ENCODE measurements at places on chromosomes 7 and 10.

DNA sequence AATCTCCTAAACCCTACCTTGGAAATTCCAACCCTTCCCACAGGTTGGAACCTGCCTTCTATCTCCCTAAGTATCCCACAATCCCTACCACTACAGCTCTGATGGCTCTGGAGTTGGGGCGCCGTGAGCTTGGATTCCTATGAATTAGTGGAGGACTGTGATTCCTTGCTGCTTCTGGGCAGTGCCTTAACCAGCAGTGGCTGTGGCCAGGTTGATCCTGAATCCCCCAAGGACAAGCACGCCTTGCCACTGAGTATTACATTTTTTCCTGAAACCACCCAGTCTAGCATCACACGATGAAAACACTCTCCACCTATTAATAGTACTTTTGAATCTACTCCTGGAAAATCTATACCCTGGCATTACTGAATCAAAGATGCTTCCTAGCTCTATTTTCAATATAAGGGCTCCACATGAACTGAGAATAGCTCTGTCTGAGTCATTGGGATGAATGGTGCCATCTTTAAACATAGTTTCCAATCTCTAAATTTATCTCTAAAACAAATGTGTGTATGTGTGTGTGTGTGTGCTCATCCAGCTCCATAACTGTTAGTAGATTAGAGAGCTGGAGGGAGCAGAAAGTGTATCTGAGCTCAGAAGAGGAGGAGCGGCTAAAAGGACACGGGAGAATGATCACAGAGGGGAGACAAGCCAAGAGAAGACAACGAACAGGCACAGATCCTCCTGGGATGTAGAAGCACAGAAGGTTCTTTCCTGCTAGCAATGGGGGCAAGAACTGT lies 11.9 kb upstream of the INPP5F start:
- no peak for DNase-seq

- DNase-seq: no peak
Observed at GRCh38 chr10:5038733-5039132, 35.1 kb upstream of the AKR1C2 start.

DNA sequence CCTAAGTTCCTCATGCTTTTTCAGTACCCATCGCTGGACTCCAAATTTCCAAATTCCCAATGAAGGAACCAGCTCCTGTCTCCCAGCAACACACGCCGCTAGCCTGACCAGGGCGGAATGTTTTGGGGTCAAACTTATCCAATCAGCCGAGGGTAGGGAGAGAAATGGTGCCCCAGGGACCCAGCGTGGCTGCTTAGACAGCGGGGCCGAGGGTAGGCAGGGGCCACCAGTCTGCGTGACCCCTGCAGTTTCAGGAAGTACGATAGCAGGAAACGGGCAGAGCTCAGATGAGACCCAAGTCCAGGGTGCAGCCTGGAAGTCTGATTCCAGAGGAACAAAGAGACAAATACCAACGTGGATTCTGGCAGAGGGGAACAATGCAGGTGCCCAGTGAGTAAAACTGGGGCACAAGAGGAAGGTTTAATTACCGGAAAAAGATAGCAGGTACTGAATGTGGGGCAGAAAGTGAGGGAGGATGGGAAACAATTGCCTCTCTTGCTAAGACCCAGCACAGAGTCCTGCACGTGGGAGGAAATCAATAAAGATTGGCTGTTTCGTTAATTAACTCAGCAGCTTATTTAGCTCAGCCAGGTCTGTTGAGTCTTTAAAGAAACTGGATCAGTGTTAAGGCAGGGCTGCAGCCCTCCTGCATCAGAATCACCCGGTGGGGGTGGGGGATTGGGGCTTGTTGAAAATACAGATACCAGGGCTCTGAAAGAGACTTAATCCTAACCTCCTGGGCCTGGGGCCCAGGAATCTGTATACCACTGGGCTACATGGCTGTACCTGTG lies 50.4 kb upstream of the NFE2L3 start:
- no peak for DNase-seq

DNA sequence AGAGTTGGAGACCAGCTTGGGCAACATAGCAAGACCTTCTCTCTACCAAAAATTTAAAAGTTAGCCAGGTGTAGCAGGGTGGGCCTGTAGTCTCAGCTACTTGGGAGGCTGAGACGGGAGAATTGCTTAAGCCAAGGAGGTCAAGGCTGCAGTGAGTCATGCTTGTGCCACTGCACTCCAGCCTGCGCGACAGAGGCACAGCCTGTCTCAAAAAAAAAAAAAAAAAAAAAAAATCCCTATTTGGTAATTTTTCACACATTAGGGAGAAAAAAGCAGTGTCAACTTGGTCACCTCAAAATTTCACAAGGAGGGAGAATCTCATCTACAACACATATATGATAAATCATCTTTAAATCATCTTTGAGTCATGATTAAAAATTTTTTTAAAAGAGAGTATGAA lies 6.4 kb upstream of the ZNF398 start:
- DNase-seq: no peak

DNA sequence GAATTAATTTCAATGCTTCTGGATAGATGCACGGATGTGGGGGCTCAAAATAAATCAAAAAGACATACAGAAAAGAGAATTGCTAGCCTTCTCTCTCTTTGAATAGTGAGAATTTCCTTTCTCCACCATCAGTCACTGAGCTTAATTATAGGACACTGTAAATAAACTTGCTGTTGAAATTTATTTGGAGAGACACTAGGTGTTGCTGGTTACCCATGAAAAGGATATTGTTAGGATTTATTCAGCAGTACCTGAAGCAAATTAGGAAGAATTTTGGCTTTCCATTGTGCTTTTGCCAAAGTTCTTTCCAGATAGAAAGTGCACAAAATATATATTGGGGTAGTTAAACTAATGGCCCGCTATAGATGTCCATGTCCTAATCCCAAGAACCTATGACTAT lies 27.6 kb downstream of the GCC1 start:
- DNase-seq: no peak

GRCh38 chr7:43559171-43559945 lies 23.6 kb upstream of the STK17A start:
- DNase-seq: no peak

DNA sequence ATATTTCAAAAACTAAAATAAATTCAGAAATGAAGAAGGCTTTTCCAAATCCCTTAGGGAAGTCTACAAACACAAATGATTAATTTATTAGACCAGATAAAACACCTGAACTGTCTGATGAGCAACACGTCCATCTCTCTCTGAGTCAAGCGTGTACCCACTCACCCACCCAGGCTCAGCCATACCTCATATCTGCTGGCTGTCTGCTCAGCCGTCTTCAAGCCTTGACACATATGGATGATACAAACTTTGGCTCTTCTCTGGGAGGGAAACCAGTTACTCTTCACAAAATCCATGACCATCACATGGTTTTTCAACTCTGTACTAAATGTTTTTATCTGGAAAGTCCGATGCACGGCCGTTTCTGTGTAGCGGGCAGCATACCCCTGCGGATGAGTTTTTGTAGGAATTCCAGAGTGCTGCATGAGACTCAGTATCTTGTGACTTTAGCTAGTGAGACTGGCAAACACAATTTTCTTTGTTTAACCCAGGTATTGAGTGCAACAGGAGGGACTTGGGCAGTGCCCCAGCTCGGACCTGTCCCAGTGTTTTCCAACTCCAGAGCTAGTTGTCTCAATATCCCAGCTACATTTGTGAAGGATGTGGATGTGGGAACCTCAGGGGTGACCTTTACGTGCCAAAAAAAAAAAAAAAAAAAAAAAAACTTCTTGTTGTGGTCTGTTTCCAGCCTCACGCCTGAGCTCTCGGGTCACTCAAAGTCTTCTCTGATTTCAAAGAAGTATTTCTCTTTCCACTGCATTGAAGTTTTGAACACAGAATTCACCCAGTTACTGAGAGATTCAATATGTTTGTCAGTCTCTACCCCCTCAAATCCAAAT lies at the start of gene C10orf90:
Gene C10orf90 (minus strand): TSS at position 638 of the 839 bp plus-strand sequence. CDS start 213 bp downstream, at position 425.
- no peak for DNase-seq

DNA sequence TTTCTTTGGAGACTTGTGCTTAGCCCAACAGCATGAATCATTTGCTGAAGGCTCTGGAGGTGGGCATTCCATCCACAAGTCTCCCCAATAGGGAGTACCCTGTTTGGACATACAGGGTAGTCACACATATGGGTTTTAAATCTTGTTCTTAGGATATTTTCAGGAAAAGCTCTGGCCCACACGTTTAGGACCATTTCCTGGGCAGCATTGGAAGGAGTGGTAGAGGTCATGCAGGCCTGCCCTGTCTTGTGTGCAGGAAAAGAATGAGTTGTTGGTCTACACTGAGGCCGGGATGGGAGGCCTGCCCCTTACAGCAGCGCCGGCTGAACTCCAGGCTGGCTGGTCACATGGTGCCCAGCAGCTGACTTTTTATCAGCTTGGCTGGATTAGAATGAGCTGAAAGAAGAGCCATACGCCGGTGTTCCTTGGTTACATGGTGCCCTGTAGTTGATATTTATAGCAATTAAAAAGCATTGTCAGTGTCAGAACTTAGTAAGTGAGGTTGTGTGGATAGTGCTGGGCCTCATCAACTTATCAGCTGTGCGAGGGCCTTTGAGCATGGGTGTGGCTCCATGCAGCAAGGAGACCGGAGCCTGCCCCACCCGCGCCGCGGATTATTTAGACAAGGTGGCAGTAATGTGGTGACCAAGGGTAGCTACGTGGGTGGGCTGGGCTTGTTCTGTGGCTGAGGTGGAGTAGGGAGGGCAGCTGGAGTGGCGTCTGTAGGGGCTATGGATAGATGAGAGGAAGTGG lies 28.6 kb downstream of the OGDH start:
- no peak for DNase-seq

GRCh38 chr7:128912281-128912680 lies 1.8 kb upstream of the KCP start:
- no peak for DNase-seq

GRCh38 chr7:17062151-17063044 lies 180.6 kb upstream of the AGR3 start:
- DNase-seq: no peak

DNA sequence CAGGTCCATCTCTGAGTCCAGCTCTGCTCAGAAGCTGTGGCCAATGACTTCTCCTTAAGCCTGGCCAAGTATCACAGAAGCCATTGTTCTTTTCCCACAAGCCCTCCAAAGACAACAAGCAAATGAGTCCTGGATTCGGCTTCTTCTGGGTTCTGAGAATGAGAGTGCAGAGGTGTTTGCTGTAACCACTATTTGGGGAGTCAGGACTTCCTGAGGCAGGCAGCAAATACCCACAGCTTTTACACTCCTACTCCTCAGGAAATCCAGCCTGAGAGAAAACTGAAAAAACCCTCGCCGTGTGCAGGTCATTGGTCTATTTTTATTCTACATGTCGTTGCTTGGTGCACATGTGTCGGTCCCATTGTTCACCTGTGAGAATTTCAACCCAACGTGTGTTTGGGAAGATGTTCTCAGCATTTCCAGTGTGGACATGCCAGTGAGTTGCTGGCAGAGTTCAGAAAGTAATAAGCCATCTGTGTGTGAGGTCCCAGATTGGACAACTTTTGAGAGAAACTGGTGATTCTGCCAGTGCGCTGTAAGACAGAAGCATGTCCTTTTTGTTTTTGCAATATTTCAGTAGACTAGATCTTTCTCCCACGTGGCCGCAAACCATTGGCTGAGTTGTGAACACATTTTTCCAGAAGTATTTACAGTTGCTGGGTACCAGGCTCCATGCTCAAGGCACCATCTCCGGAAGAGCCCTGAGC lies 121.6 kb upstream of the LYZL2 start:
- no peak for DNase-seq

DNA sequence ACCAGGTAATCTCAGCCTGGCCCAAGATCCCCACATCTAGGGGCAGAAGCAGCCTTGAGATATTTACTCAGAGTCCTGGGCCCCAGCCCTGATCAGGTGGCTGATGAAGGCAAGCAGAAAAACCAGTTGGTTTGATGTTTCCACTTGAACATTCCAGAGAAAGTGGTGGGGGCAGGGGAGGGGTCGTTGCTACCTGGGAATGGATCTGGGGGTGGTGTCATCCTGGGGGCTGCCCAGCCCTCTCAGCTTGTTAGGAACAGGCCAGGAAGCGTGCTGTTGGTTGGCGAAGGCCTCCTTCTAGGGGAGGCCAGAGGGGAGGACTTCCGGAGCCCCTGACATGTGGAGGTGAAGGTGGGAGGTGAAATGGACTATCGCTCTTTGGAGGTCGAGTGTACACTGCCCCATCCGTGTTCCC lies 3.7 kb upstream of the ABHD11 start:
- DNase-seq: no peak

DNA sequence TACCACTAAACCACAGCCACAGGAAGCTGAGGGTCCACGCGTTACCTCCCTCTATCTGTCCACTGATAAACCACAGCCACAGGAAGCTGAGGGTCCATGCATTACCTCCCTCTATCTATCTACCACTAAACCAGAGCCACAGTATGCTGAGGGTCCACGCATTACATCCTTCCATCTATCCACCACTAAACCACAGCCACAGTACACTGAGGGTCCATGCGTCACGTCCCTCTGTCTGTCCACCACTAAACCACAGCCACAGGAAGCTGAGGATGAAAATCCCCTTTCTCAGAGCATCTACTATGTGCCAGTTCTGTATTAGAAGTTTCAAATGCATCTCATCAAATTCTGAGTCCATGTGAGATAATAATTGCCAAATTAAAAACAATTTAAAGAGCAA lies 589.3 kb downstream of the DNAJB6 start:
- DNase-seq: no peak

DNA sequence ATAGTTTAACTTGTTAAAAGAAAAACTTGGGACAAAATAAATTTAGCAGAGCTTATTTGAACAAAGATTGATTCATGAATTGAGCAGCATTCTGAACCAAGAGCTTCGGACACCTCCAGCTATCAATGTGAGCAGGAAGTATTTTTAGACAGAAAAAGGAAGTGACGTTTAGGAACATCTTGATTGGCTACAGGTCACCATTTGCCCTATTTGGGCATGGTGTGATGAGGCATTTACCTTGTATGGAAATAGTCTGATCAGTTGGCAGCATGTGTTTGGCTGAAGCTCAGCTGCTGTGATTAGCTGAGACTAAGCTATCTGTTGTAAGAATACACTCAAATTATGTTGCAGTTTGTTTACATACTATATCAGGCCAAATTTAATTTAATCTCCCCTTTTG lies 185.1 kb downstream of the ATRNL1 start:
- no peak for DNase-seq

DNA sequence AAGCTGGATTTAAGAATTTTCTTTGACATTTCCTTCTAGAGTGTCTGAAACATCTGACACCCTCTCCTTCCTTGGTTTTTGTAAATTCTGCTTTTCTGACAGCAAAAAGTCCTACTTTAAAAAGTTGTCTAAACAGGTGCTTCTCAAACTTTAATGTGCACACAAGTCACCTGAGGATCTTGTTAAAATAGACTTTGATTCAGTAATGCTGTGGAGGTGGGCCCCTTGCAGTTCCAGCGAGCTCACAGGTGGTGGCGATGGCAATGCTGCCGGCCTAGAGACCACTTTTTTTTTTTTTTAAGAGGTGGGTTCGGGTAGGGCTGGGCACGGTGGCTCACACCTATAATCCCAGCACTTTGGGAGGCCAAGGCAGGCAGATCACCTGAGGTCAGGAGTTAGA lies 77.1 kb downstream of the ABCC2 start:
- DNase-seq: no peak

DNA sequence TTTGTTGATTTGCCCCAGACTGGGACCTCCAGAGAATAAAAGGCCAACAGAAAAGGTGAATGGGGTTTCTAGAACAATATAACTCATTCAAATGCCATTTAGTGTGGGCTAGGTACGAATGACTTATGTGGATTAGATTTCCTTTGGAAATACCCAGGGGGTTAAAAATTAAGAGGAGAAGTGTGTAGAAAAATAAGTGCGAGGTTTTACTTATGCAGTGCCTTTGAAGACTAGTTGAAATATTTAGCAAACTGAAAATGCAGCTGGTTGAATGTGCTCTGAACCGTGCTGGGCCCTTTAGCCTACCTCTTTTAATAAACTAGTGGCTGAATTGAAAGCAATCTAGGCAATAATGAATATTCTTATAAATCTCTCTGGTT lies 180.6 kb downstream of the LRMDA start:
- DNase-seq: no peak

GRCh38 chr10:68406111-68406814 lies 814 bp downstream of the RUFY2 start:
- DNase-seq: no peak
